ENCODE measurements at places on chromosomes 4 and X.

DNA sequence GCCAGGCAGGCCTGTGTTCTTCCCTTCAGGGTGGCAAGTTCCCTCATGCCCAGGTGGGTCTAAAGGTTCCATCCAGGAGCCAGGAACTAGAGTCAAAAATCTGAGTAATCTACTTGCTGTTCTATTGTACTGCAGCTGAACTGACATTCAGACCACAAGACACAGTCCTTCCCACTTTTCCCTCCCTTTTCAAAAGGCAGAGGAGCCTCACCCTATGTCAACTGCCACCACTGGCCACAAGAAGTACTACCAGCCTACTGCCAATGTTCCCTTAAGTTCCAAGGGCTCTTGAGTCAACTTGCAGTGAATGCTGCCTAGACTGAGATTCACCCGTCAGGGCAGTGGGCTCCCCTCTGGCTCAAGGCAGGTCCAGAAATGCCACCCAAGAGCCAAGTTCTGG, 133.5 kb downstream of the FAM47B start:
- H3K4me1 ChIP-seq: no peaks in the 10 kb centered on the region
- H3K27ac ChIP-seq: no peak overlapping the region
- no peak overlapping the region for H3K4me3 ChIP-seq
- no peak for DNase-seq

DNA sequence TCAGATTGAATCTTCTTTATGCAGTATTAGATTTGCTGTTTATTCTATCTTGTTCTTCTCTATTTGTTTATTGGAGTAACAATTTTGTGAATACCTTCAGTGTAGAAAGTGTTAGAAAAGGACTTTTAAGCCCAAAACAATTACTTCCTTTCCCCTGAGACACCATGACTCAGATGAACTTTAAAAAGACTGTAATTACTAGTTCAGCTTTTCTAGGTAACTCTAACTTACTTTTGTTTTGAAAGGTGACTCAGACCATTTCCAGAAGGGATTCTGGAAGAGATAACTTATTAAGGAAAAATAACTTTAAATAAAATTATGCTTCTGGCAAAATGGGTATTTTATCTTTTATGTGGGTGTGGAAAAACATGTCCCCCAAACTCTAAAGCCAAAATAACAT, 561.5 kb upstream of the PCDH10 start:
- no peak overlapping the region for H3K27ac ChIP-seq
- no peak for DNase-seq
- no peaks in the 10 kb centered on the region for H3K36me3 ChIP-seq
- no peak overlapping the region for H3K4me3 ChIP-seq

- DNase-seq: no peak
- H3K4me1 ChIP-seq: peaks cover 13% of the 10 kb centered on the region
- H3K4me3 ChIP-seq: no peak overlapping the region
- no peaks in the 10 kb centered on the region for H3K36me3 ChIP-seq
- H3K27me3 ChIP-seq: no peaks in the 10 kb centered on the region
These were observed 1.2 kb downstream of the NLGN4X start for GRCh38 chrX:6227453-6227835.

DNA sequence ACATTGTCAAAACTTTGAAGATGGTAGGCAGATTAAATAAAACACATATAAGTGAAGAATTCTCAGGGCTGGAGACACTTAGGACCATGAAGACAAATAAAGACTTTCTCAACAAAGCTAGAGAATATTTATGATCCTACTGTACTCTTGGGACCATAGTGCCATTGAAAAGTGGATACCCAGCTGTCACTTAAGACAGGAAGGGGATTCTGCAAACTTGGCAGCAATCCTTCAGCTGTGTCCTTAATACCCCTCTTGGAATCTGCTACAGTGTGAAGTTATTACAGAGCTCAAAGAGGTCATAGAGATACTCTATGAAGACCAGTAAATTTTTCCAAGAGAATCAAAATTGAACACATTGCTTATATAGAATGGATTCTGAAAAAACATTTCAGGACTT, 24.3 kb downstream of the PDE5A start:
- no peak for DNase-seq
- H3K4me3 ChIP-seq: no peak overlapping the region
- H3K4me1 ChIP-seq: no peaks in the 10 kb centered on the region

DNA sequence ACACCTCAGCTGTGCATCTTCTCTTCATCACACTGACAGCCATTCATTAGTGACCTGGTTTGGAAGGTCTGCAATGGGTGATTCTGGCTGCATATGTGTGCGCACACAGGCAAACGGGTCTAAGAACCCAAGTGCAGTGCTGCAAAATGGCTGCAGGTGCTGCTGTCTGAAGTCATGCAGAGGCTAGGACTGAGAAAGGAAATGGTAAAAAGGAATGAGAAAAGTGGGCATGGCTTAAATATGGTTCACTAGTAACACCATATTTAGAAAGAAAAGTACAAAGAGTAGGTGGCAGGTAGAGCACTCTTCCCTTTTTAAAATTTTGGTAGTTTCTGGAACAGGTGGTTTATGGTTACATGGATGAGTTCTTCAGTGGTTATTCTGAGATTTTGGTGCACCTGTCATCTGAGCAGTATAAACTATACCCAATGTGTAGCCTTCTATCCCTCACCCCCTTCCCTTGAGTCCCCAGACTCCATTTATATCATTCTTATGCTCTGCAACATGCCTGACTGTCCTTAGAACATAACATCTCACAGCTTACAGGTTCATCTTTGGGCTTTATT, 78.4 kb downstream of the CCNG2 start:
- no peak overlapping the region for H3K4me3 ChIP-seq
- no peaks in the 10 kb centered on the region for H3K4me1 ChIP-seq
- no peak overlapping the region for H3K27ac ChIP-seq
- DNase-seq: no peak
- no peaks in the 10 kb centered on the region for H3K27me3 ChIP-seq
- H3K36me3 ChIP-seq: no peaks in the 10 kb centered on the region

- no peaks in the 10 kb centered on the region for H3K36me3 ChIP-seq
- no peaks in the 10 kb centered on the region for H3K27me3 ChIP-seq
- H3K27ac ChIP-seq: no peak overlapping the region
- H3K4me3 ChIP-seq: no peak overlapping the region
- DNase-seq: no peak
These were observed 92.8 kb upstream of the UCP1 start for GRCh38 chr4:140661550-140661949.

DNA sequence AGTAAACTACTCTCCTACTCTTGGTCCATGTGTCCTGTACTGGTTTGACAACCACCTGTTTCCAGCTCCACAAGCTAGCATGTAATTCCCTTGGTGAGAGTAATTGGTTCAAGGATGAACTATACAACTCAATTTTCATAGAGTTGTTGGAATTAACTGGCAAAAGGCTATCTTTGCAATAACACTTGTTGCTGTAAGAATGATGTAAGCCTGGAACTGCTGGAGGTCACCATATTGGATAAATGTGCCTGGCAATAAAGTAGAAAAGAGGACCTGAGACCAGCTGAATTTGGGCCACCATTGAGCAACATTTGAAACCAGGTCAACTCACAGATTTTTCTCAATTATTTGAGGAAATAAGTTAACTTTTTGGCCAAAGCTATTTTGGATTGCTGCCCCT, 175.5 kb downstream of the CAMK2D start:
- no peaks in the 10 kb centered on the region for H3K27me3 ChIP-seq
- H3K36me3 ChIP-seq: no peaks in the 10 kb centered on the region
- no peak overlapping the region for H3K27ac ChIP-seq
- DNase-seq: no peak
- H3K4me3 ChIP-seq: no peak overlapping the region
- H3K4me1 ChIP-seq: peaks cover 7% of the 10 kb centered on the region

- H3K27ac ChIP-seq: no peak overlapping the region
- H3K4me3 ChIP-seq: no peak overlapping the region
- no peaks in the 10 kb centered on the region for H3K4me1 ChIP-seq
- DNase-seq: no peak
- no peaks in the 10 kb centered on the region for H3K36me3 ChIP-seq
These were observed 69.8 kb downstream of the SHROOM3 start for GRCh38 chr4:76504613-76505465.
